Hematopoietic multipotent progenitor cell (in vitro differentiated cells): ENCODE measurements at places on chromosomes 6 and 20.
A peak's percentile ranks its signal among the peaks of the same experiment; 100 is the strongest.

- no peak for DNase-seq
These were observed 86.9 kb downstream of the QKI start for GRCh38 chr6:163501439-163501838.

GRCh38 chr20:60904730-60905129 is 347.3 kb upstream of the CDH4 start:
- no peak for DNase-seq

- no peak for DNase-seq
These were observed 404 bp downstream of the CEP162 start for GRCh38 chr6:84227044-84227433.

GRCh38 chr6:134830194-134830593 is 119.7 kb downstream of the ALDH8A1 start:
- DNase-seq = no peak

DNA sequence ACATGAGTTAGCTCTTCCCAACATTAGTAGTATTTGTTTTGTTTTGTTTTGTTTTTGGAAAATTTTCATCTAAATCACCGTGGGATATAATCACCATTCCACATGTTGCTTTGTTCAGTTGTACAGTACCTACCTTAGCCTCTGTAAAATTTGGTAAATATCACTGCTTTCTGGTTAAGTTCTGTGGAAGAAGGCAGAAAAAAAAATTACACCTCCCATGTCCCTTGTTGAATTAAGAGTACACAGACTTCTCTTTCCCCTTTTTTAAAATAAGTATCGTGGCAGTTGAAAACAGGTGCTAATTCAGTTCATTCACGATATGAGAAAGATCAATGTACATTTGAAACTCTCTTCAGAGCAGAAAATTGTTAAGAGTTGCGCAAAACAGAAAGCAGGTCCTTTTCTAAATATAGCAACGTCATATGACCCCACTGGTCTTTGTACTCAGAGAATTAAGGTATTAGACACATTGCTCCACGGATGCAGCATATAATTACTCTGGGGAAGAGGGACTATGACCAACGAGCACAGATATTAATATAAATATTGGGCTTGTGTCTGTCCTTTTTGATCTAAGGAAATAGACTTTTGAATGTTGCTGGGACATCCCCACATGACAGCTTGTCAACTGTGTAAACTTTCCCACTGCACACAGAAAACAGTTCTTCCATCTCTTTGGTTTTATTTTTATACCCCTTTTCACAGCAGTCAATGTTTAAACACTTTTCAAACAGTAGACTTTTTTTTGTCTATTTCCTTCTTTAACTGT is 58.6 kb upstream of the ZNF217 start:
- DNase-seq = no peak

- no peak for DNase-seq
These were observed 71.9 kb downstream of the SLX4IP start for GRCh38 chr20:10507052-10507451.

GRCh38 chr6:87093199-87093598 is 1.7 kb downstream of the CGA start:
- DNase-seq = no peak

DNA sequence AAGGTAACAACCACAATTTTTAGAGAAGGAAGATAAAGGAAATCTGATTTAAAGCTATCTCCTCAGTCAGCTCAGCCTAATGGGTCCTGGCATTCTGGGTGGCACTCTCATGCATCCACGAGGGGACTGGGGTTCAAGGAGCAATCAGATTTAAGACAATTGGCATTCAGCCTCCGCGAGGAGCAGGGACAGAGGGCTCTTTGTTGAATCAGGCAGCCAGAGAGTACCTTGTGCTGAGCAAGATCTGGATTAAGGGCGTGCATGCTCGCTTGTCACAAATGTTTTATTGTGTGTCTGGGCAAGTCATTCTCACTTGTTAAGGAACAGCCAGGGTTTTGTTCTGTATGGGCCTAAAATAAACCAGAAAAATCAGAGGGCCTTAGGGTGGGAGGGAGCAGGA is 475.3 kb upstream of the NRSN1 start:
- no peak for DNase-seq

- DNase-seq = no peak
These were observed 15.4 kb downstream of the PNPLA1 start for GRCh38 chr6:36285187-36285671.

DNA sequence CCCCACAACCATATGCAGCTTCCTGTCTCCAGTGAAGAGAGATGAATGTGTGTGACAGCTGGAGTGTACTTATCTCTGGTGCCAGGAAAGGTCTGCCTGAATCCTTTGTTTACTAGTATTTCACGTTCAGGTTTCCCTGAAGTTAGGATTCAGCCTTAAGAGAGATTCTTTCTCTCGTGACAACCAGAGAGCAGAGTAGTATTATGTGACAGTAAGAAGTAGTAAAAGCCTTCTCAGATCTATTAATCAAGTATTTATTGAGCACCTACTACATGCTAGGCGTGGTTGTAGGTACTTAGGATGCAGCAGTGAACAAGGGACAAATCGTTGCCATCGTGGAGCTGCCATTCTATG is 949 bp downstream of the KIFC1 start:
- no peak for DNase-seq

GRCh38 chr6:118228886-118229285 is 319.2 kb upstream of the PLN start:
- DNase-seq = no peak

GRCh38 chr6:105179244-105180065 is at the start of gene POPDC3:
Gene POPDC3 (minus strand): TSS chr6:105180014. CDS start chr6:105161909, 18,105 bp downstream.
- no peak for DNase-seq

DNA sequence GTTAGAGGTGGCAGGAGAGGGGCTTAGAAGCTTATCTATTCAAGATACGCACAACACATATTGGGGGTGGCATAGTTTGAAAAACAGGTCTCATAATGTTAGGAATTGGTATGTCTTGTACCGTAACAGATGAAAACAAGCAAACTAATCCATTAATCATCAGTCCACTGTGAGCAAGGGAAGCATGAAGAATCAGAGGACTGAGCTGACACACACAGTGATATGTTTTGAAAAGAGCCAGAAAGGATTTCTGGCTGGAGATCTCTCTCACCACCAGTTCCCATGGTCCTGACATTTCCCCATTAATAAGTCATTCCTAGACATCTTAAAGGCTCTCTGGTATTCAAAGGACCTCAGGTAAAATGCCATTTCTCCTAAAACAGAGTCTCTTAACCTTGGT is 158.8 kb upstream of the PHACTR1 start:
- DNase-seq = no peak

DNA sequence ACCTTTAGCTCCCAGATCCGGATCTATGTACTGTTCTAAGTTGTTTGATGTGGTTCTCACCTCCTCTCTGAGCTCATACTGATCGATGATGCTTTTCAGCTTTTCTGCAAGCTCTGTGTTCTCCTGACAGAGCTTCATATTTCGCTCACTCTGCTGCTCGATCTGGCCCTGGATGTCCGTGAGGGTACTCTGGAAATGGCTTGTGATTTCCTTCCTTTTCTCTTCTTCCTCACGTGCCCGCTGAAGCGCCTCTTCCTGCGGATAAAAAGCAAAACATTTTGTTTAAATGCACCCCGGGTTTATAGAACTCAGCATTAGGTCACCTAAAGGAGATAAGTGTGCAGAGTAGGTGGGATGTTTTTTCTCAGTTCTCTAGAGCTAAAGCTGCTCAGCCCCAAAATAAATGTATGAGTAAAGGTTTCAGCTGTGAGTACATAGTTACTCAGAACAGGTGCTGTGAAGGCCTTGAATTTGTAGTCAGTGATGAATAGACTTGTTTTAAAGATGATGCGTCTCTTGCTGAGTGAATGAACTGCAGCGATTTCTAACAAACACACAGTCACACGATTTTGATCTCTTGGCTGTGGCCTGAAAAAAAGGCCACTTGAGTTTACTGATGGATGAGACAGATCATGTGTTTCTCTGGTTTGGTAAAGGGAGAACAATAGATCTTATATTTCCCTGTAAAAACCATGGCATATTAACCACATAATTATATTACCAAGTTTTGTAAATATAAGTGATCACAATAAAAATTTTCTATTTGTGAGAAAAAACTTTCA is 29.1 kb downstream of the TXLNB start:
- no peak for DNase-seq

DNA sequence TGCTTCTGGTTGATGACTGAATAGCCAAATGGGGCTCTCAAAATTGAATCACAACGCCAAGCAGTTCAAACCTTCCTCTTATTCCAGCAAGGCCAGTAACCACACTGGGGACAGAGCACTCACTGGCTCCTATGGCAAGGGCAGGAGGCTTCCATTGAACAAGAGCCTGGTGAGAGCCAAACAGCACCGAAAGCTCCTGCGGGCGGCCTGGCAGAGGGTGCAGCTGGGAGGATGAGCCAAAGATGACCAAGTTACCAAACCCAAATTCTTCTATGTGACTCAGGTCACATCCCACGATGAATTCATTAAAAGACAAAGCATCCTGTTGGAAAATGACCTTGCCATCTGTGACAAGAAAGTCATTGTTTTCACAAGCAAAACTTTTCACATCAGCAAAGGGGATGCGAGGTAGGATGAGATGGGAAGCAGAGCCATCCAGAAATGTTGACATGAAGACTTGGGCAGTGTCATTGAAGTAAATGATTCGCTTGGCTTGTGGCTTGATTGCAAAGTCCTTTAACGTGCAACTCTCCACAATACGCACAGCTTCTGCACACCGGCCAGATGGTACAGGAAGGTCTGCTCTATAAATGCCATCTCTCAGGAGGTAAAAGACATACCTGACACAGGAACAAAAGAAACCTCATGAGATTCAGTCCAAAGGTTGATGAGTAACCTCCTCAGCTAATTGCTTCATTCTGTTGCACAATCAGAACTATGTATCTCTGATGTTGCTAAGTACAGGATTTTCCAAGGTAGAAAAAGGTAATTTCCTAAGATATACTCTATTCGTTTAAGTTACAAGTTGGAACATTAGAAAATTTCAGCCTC is 36.3 kb downstream of the ROS1 start:
- no peak for DNase-seq

GRCh38 chr20:54524849-54525248 is 49.5 kb downstream of the DOK5 start:
- DNase-seq = no peak

DNA sequence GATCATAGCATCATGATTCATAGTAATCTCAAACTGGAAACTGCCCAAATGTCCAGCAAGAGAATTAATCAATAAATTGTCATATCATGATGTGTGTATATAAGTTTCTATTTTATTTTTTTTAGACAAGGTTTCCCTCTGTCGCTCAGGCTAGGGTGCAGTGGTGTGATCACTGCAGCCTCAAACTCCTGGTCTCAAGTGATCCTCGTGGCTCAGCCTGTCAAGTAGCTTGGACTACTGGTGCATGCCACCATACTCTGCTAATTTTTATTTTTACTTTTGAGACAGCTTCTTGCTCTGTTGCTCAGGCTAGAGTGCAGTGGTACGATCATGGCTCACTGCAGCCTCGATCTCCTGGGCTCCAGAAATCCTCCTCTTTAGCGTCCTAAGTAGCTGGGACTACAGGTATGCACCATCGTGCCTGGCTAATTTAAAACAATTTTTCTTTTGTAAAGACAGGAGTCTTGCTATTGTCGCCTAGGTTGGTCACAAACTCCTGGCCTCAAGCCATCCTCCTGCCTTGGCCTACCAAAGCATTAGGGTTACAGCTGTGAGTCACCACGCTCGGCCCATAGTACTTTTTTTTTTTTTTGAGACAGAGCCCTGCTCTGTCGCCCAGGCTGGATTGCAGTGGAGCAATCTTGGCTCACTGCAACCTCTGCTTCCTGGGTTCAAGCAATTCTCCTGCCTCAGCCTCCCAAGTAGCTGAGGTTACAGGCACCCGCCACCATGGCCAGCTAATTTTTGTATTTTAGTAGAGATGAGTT is 8.7 kb upstream of the ATRN start:
- DNase-seq = no peak

DNA sequence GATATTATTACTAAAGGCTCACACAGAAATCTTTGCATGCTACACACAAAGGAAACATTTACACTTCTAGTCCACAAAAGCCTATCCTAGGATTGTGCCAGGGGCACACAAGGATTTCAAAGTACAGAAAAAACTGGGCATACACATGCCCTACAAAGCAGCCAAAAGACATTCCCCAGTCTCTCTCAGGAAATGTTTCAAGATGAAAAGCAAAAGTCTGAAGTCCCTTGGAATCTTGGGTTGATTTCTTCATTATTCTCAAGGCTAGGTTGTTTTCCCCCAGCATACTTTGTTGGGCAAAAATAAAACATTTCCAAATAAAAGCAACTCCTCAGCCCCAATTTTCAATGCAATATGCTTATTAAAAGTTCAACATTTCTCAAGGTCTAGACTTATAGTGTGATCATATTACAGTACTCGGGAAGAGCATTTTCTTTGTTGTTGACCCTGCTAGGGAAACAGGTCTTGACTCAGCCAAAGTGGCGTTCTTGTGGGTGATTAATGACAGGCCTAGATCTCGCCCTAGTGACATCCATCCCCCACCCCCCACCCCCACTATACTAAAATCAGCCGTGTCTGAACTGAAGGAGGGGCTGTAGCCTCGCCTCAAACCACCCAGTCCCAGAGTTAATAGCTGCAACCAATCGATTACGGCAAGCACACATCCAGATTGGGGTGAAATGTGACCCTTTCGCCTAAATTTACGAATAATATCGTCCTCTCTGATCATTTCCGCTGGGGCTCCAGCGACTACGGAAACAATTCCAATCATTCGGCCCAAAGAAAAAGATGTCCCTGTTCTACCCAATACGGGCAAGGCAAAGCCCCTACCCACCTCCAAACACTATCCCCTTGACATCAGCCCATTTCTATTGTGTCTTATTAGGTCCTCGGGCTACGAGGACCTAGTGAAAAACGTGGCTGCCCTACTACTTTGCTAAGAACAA is 1.4 kb downstream of the AKIRIN2 start:
- DNase-seq = peak; percentile 81

DNA sequence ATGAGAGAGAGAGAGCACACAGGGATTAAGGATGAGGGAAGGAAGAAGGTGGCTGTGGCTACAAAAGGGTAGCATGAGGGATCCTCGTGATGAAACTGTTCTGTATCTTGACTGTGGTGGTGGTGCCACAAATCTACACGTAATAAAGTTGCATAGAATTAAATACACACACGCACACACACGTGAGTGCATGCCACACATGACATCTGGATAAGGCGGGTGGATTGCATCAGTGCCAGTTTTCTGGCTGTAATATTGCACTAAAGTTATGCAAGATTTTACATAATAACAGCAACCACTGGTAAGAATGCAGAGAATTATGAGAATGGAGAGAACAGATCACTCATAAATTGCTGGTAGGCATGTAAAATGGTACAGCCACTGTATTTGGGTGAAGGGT is 16.9 kb upstream of the STK35 start:
- DNase-seq = no peak

GRCh38 chr6:4085332-4085700 is 6.4 kb upstream of the FAM217A start:
- DNase-seq = no peak

GRCh38 chr6:40389254-40389653 is 197.9 kb downstream of the LRFN2 start:
- DNase-seq = no peak

GRCh38 chr6:112027942-112028674 is 25.8 kb upstream of the CCN6 start:
- DNase-seq = no peak

- no peak for DNase-seq
These were observed 502.2 kb upstream of the JARID2 start for GRCh38 chr6:14743474-14744211.
